ENCODE measurements at places on chromosomes 7 and 10. TPM values are rescaled to one million over a fixed set of nuclear protein-coding genes. Genes with fewer than 3 reads are reported as not detected.

GRCh38 chr10:125034675-125035074, 92.8 kb downstream of the ZRANB1 start:
- DNase-seq, result no peak

- DNase-seq, result no peak
Measured at GRCh38 chr7:54743580-54743979, 15.4 kb downstream of the SEC61G start.

NUTM2E gene
- not detected for total RNA-seq

DNA sequence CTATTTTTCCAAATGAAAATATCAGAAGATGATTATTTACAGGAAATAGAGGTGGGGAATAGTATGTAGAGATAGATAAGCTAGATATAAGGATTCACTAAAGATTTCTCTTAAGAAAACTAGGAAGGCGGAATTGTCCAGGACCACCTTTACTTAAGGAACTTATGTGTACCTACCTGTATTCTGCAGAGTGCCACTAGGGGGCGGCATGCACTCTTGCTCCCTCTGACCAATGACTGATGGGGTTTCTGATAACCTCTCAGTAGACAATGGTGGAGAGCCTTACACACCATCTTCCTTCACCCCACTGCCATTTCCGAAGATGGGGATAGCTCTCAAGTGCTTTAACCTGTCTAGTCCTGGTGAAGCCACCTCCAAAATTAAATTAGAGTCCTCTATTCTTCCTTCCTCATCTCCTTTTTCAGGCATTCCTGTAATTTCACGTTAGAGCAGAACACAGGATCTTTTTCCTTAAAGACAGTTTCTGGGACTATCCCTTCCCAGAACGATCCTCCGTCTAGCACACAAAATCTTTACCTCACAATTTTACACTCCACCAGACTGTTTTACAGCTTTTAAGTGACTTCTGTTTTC, 453.1 kb downstream of the SORCS1 start:
- no peak for DNase-seq

- DNase-seq, result no peak
Measured at GRCh38 chr7:14806891-14807290, 95.7 kb downstream of the DGKB start.

SMO gene
- 35.2 TPM for total RNA-seq

PRKCQ gene
- 3.2 TPM for total RNA-seq

DNA sequence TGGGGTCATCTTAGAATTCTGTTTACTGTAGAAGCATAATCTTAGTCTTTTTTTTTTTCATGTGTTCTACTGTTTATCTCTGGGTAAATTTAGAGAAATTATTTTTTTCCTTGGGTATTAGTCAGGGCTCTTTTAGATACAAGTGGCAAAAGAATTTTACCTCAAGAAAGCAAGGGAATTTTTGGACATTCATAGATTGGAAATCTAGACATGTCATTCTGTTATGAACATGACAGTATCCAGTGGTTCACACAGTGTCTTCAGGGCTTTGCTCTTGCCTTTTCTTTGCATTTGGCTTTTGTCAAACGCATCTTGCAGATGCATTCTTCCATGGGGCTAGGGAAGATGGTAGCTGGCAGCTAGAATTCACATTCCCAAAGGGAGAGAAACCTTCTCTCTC, 13.7 kb upstream of the TAS2R41 start:
- no peak for DNase-seq

CPA4 gene
- 3.8 TPM for total RNA-seq

GRCh38 chr7:41268878-41269277, 434.0 kb downstream of the INHBA start:
- no peak for DNase-seq

- DNase-seq, result no peak
Measured at GRCh38 chr7:54701982-54702381, 57.0 kb downstream of the SEC61G start.

SYT15 gene
- total RNA-seq, result 2.5 TPM

DNA sequence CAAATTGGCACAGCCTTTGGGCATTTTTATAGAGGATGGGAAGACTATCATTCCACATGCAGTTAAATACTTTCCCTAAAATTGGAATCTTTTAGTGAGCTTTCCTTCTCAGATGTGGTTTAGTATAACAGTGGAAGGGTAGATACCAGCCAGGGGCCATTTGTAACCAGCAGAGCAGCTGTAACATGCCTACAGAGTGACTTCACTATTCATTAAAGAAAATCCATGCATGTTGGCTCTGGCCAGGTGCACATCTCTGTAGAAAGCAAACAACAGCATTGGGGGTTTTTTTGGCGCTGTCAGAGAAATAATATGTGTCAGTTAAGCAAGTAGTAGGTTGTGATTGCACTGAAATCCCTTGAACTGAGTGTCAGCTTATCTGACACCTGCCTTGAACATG, 115.6 kb downstream of the LHFPL3 start:
- no peak for DNase-seq

- no peak for DNase-seq
Measured at GRCh38 chr10:49270565-49270964, 28.4 kb upstream of the C10orf71 start.

GRCh38 chr7:4091767-4092166, 590.3 kb upstream of the FOXK1 start:
- no peak for DNase-seq

DNA sequence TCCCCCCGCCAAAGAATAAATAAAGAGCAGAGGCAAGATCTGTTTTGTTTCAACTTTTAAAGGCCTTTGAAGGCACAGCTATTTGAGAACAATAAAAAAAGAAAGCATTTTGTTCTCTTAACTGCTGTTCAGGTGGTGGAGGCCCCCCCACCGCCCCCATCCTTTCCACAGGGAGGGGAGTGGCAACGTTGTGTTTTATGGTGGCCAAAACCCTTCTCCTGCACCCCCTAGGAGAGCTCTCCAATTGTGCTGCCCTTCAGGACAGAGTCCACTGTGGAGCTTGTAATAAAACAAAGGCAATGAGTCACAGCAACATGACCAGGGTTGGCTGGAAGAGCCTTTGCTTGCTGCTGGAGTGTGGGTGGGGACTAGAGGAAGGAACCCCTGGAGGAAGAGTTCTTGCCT, 987.9 kb downstream of the KCNMA1 start:
- no peak for DNase-seq

- DNase-seq, result no peak
Measured at GRCh38 chr10:21508706-21509331, 16.7 kb downstream of the SKIDA1 start.

- DNase-seq, result no peak
Measured at GRCh38 chr7:159191236-159191635, 46.6 kb upstream of the VIPR2 start.

DNA sequence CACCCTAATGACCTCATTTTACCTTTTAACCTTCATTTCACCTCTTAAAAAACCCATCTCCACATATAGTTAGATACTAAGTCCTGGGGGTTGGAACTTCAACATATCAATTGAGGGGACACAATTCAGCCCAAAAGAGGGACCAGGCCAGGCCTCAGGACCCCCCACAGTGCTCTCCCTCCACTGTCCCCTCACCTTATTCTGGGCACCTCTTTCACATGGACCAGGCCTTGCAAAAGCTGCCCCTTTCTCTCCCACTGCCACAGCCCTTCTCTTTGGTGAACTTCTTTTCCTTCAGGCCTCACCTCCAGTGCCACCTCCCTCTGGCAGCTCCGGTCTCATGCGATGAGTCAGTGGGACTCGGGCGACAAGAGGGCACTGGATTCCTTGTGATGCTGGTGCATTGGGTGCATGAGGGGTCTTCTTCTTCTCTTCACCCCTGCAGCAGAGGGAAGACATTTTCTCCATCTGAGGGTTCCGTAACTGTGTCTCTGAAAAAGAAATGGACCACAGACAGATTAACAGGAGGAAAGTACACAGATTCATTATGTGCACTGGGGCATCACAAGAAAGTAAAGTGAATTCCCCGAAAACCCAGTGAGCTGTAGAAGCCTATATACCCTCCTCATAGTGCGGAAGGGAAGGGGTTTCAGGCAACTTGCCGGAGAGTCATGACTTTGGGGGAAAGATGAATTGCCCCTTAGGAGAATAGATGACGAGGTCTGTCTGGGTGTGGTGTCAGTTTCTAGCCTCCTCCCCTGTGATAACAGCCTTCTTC, 288.7 kb upstream of the IGFBP3 start:
- no peak for DNase-seq

- no peak for DNase-seq
Measured at GRCh38 chr7:73834626-73835191, 3.9 kb downstream of the CLDN4 start.

TMEM229A gene
- total RNA-seq, result 2.0 TPM

CTNNA3 gene
- 26.1 TPM for total RNA-seq

SLC13A1 gene
- total RNA-seq, result not detected

- no peak for DNase-seq
Measured at GRCh38 chr10:97499561-97500296, 1.0 kb downstream of the UBTD1 start.

PDE6C gene
- not detected for total RNA-seq

- no peak for DNase-seq
Measured at GRCh38 chr10:122034149-122034756, 45.3 kb downstream of the TACC2 start.

DNA sequence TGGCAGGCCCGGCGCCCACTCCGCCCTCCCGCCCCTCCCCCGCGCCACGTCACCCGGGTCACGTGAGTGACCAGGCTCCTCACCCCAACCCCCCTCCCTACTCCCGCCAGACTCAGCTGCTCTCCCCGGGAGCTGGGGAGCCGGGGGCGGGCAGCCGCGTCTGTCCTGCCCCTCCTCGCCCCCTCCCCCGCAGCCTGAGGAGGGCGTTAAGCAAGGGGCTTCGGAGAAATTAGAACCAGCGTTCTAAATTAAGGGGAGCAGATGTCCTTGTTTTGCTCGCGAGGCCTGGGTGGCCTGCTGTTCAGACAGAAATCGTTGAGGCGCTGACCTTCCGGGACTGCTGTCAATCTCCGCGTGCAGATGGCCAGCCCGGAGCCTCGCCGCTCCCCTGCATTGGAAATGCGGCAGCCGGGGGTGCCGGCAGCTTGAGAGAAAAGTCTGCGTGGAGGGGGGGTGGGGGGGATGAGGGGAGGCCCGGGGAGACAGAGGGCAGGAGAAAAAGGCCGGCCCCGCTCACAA, 102.2 kb upstream of the ZNF438 start:
- no peak for DNase-seq

- DNase-seq, result no peak
Measured at GRCh38 chr7:130831817-130832481, 97.9 kb upstream of the KLF14 start.

ACBD7 gene
- 5.2 TPM for total RNA-seq

TAS2R41 gene
- total RNA-seq, result not detected

PRSS1 gene
- total RNA-seq, result not detected

DNA sequence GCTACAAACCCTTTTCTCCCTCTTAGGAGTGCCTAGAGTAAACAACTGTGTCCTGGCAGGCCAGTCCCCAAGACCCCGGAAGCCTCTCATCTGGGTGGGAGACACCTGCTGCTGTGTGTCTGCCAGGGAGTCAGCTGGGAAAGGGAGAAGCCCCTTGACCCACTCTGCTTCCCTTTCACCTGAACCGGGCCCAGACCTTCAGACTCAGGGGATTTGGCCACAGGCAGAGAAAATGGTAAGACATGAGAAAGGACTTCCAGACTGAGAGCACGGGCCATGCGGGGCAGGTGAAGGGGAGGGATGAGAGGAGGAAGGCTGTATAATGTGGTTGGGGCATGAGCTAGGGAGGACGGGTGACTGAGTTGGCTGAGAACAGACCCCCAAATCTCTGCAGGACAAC, 36.0 kb upstream of the NPFFR1 start:
- DNase-seq, result no peak

GRID1 gene
- 3.9 TPM for total RNA-seq

TBX20 gene
- 14.0 TPM for total RNA-seq

ANXA8L1 gene
- total RNA-seq, result 9.1 TPM

DNA sequence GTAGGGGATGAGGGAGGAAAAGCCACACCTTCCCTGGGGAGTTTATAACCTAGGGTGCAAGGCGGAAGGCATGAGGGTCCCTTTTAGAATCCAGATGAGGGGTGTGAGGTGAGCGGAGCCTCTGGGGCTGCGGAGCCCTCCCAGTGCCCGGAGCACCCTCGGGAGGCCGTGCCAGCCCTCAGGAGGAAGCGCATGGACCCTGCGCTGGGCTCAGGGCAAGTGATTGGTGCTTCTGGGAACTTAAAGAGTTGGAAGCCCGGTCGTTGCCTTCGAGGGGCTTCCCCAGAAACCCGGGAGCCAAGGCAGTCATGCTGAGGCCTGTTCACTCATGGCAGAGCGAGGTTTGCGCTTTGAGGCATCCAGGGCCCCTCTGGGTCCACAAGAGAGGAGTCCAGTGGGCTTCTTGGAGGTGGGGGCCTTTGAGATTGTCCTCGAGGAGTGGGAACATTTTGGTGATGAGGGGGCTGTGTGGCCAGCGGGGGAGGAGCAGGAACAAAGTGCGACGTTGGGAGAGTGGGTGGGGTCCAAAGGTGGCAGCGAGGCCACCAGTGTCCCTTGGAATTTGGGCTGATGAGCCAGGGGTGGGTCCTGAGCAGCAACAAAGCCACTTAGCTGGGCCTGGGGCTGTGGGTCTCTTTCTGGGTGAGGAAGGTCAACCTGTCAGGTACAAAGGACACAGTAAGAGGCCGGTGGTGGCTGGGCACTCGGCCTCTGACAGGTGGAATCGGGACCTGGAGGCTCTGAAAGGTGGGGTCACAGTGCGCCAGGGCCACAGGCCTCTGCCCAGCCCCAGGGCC, 79.9 kb downstream of the MKI67 start:
- DNase-seq, result no peak

FOXI2 gene
- total RNA-seq, result not detected

Data from urinary bladder (tissue), 4 donors.